Astrocyte (in vitro differentiated cells and primary cell): ENCODE measurements at places on chromosomes 3 and 15. TPM values are rescaled to one million over a fixed set of nuclear protein-coding genes. Genes with fewer than 3 reads are reported as not detected.

Gene ITPKA
- total RNA-seq = 1.0 and 1.2 TPM in 2 replicates

Gene CAV3
- not detected in 2 replicates for total RNA-seq

Gene TEX55
- total RNA-seq = not detected in 2 replicates

Gene TMOD2
- 7.1 and 8.4 TPM in 2 replicates for total RNA-seq

Gene CPNE9
- total RNA-seq = 0.20 TPM in 1 of 2 replicates, not detected in the other

Gene ACP3
- not detected in 2 replicates for total RNA-seq

Gene CLDN11
- total RNA-seq = 0.22 and 0.70 TPM in 2 replicates

Gene ITIH1
- total RNA-seq = not detected in 2 replicates

Gene TM4SF4
- total RNA-seq = not detected in 2 replicates

Gene PIF1
- 0.48 and 1.7 TPM in 2 replicates for total RNA-seq

Gene TRH
- total RNA-seq = 0.14 TPM in 1 of 2 replicates, not detected in the other

Gene TM4SF18
- total RNA-seq = 4.0 and 5.6 TPM in 2 replicates

Gene ITPR1
- 6.7 and 9.0 TPM in 2 replicates for total RNA-seq

Gene TRIM42
- not detected in 2 replicates for total RNA-seq

Gene DNAH1
- 2.2 and 2.3 TPM in 2 replicates for total RNA-seq

Gene GREM1
- 74.5 and 112 TPM in 2 replicates for total RNA-seq

Gene RLBP1
- not detected in 2 replicates for total RNA-seq
